ENCODE measurements at places on chromosomes 5 and 9.

DNA sequence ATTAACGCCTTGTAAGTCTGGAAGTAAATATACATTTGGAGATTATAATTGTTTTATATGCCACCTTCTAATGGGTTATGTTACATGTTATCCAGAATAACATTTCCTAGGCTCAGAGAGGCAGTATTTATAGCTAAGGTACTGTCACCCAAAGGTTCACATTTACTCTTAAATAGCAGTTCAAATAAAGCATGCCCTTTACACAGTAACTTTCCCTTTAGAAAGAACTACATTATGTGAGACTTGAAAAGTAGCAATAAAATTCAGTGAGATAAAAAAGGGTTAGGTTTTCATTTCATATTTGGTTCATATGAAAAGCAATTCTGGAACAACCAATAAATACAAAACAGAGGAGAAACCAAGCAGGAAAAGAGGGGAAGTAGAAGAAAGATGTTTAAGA lies 35.1 kb downstream of the SKIC3 start:
- no peak for DNase-seq

GRCh38 chr5:113050721-113051382 lies 74.3 kb downstream of the DCP2 start:
- no peak for DNase-seq

- no peak for DNase-seq
These were observed 180.5 kb downstream of the FBXL7 start for GRCh38 chr5:15680455-15680854.

- DNase-seq = no peak
These were observed 253.4 kb downstream of the ARHGAP26 start for GRCh38 chr5:143023411-143024096.

DNA sequence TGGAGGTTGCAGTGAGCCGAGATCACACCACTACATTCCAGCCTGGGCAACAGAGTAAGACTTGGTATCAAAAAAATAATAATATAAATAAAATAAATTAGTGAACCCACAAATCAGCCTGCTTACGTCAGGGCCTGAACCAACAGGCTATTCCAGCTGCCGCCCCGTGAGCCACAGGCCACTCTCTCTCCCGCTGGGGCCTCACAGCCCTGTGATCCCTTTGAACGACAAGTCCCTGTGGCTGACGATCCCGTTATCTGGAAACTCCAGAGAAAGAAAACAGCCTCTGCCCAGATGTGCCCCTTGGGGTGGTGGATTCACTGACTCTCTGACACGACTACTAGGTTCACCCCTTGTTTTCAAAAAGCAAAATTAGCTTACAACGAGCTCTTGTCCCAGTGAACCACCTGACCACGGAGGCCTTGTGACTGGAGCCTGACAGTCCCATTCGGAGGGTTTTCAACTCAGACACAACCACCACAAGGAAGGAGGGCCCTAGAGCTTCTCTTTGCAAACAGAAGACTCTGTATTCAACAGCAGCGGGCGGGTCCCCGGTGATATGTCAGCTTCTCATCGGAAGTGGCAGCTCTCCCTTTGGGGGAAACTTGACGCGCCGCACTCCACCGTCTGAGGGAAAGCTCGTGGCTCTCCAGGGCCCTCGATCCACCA lies 4.4 kb upstream of the DIPK1B start:
- DNase-seq = no peak

DNA sequence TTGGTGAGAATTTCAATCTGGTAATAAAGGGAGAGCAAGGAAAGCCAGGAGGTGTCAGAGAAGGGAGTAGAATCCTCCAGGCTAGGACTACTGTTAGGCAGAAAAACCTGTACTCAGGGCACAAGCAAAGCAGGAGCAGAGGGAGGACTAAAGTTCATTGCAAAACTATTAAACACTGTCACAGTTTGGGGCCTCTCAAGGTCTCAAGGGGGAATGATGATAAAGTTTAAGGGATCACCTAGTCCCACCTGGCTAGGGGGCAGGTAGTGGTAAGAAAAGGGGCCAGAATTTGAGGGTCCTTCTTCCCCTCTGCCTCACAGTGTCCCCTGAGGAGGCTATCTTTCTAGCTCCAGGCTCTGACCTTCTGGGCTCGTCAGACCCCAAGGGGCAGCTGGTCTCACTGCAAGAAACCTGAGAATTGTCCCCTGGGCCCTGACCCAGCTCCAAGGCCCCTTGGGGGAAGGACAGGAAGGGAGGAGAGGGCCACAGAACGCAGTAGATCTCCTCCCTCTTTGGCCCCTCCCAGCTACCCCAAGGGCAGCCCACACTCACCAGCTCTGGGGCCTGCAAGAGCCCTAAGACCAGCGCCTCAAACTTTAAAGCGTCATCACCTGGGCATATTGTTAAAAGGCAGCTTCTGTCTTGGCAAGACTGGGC lies 974 bp downstream of the CCDC69 start:
- DNase-seq = no peak

GRCh38 chr9:16410601-16411280 lies 459.7 kb downstream of the BNC2 start:
- DNase-seq = no peak

DNA sequence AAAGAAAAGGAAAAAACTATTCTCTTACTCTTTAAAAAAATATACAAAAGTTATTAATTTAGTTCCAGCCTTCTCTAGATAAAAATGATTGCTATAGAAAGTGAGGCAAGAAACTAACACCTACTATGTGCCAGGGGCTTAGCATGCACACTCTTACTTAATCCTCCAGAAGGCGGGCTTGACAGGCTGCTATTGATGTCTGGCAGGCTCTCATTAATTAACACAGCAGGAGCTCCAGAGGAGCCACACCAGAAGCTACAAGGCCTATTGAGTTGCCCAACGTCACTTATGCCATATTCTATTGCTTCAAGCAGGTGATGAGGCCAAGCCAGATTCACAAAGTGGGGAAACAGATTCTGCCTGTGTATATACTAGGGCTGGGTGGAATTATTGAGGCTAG lies 54.6 kb upstream of the CLINT1 start:
- DNase-seq = no peak

GRCh38 chr5:83474161-83474796 lies 2.7 kb downstream of the VCAN start:
- peak; percentile 69 for DNase-seq

DNA sequence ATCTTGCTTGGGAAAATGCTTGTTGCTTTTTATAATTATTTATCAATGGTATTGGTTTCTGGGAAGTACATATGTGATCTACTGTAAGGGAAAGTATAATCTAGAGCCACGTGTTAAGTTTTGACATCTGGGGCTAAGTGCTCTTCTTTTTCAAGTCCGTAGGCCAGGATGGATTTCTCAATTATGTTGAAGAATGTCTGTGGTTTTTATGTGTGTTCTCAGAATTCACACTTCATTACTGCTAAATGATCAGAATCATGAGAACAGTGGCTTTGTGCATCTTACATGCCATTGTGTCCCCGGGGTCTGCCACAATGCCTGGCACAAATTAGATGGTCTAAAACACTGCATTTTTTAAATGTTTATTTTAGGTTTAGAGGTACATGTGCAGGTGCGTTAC lies 14.5 kb upstream of the AUH start:
- DNase-seq = no peak

- no peak for DNase-seq
These were observed 351.9 kb upstream of the IRX2 start for GRCh38 chr5:3103262-3103811.

GRCh38 chr5:57939771-57940170 lies 457.2 kb upstream of the ACTBL2 start:
- no peak for DNase-seq

DNA sequence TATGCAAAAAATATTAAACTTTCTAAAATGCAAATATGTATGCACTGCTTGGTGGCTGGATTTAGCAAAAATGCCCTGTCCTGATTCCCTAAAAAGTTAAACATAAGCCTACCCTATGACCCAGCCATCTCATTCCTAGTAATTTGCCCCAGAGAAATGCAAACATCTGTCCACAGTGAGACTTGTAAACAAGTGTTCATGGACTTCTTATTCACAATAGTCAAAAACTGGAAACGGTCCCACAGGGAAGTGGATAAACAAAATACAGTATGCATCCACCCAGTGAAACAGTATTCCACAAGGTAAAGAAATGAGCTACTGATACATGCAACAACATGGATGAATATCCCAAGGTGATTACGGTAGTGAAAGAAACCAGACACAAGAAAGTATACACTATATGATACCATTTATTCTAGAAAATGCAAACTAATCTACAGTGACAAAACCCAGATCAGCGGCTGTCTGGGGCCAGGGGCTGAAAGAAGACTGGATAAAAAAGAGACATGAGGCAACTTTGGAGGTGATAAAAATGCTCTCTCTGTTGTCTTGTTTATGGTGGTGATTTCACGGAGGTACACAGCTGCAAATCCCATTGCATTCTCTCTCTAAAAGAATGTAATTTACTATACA lies 277.3 kb downstream of the GLIS3 start:
- no peak for DNase-seq

DNA sequence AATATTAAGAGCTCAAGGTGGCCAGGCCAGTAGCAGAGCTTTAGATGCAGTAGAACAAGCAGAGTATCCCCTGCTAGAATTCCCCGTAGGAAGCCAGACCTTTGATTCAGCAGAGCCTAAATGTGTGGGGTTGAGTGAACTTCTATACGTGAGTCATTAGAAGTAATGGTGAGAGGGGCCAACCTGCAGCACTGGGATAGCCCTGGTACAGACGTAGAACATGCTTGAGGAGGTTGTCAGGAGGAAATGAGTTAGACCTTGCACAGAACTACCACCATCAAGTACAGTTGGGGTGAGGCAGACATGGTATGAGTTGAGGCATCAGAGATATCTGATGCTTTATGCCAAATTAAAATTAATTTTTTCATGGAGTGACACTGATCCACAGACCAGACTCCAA lies 42.0 kb downstream of the PDCD1LG2 start:
- no peak for DNase-seq

- DNase-seq = no peak
These were observed 86.3 kb upstream of the IER5L start for GRCh38 chr9:129264388-129264787.
